ENCODE measurements at places on chromosomes 11 and 22.

GRCh38 chr11:14359501-14360031, 583 bp upstream of the RRAS2 start:
- peak; percentile 49 for DNase-seq

GRCh38 chr11:60633645-60634044, 65.8 kb upstream of the MS4A8 start:
- no peak for DNase-seq

DNA sequence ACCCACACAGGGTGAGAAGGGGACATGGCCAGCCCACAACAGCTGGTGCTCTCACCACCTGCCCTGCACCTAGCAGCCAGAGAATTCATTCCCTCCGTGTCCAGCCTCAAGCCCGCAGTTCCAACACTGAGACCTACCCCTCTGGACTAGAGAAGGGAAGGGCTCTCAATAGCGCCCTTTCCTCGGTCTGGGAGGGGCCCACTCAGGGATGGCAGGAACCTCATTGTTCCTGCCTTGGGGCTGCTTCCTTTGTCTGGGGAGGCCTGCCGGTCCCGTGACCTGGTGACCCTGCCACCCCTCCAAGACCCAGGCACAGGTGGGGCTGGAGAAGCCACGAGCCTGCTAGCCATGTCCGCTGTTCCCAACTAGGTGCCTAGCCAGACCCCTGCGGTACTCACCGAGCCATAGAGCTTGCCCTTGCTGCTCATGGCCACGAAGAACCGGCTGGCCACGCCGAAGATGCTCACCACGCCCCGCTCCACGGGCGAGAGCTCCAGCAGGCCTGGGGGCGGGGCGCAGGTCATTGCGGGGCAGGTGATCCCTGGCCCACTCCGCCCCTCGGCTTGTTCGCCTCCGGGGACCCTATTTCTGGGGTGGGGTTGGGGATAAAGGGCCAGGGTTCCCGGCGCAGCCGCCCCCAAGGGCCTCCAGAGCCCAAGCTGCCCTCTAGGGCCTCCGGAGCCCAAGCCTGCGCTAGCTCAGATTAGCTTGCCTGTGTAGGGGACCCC, 1.4 kb downstream of the FGF4 start:
- no peak for DNase-seq

- DNase-seq, result peak; percentile 62
Measured at GRCh38 chr11:115580927-115581680, 76.9 kb upstream of the CADM1 start.

GRCh38 chr11:73270855-73271477, 1.2 kb upstream of the P2RY6 start:
- no peak for DNase-seq

DNA sequence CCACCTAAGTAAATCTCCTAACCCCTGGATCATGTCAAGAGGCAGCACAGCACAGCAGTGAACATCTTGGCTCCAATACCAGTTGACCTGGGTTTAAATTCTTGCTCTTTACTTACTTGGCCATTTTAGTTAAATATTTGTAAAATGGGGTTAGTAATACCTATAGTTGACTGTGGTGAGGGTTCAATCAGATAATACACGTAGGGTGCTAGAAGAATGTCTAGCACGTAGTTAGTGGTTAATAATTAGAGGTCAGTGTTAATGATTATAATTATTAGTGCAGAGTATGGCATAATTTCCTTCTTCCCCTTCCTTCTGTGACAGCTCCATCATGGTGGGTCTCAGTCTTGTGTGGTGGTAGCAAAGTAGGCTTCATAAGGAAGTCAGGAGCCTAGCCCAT, 520.8 kb downstream of the INSC start:
- no peak for DNase-seq

- no peak for DNase-seq
Measured at GRCh38 chr11:25667871-25668270, 664.1 kb upstream of the ANO3 start.

DNA sequence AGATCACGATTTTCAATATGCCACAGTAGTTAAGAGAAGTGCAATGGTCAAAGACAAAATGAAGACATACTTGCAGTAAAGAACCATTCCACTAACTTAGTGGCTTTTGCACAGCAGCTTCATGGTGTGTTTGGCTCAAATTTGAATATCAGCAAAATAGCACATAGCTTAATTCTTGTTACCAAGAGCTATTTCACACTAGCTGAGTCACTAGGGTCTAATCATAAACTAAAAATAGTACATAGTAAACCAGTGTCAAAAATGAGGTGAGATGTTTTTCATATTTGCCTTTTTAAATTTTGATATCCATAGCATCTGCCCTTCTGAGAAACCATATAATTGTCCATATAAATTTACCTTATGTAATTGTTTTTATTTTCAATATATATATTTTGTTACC, 325.0 kb upstream of the LUZP2 start:
- no peak for DNase-seq

GRCh38 chr11:107041088-107041444, 22.8 kb upstream of the GUCY1A2 start:
- peak; percentile 82 for DNase-seq

GRCh38 chr11:59614277-59615119, 1.1 kb downstream of the OSBP start:
- DNase-seq, result peak; percentile 3

- DNase-seq, result peak; percentile 62
Measured at GRCh38 chr22:30636226-30637077, 871 bp downstream of the SLC35E4 start.

DNA sequence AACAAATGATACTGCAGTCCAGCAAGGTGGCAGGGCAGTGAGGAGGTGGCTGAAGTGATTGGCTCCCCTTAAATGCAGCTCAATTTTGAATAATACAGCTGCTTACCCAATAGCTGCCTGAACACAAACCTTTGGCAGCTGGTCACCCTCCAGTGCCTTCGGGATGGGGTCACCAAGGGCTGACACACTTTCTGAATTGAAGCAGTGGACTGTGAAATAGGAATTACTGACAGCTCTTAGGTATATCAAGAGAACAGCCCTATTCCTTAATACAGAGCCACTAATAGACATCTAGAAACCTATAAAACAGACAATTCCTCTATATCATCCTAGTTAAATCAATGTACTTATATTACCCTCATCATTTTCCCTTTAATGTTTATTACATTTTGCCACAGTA, 474.2 kb upstream of the KIRREL3 start:
- no peak for DNase-seq

- DNase-seq, result peak; percentile 81
Measured at GRCh38 chr22:32801537-32802236, at the start of gene TIMP3. TIMP3 (plus strand) TSS chr22:32801705; CDS start chr22:32802002, 297 bp downstream.

GRCh38 chr11:12182676-12183541, 72.5 kb downstream of the MICAL2 start:
- peak; percentile 99 for DNase-seq

DNA sequence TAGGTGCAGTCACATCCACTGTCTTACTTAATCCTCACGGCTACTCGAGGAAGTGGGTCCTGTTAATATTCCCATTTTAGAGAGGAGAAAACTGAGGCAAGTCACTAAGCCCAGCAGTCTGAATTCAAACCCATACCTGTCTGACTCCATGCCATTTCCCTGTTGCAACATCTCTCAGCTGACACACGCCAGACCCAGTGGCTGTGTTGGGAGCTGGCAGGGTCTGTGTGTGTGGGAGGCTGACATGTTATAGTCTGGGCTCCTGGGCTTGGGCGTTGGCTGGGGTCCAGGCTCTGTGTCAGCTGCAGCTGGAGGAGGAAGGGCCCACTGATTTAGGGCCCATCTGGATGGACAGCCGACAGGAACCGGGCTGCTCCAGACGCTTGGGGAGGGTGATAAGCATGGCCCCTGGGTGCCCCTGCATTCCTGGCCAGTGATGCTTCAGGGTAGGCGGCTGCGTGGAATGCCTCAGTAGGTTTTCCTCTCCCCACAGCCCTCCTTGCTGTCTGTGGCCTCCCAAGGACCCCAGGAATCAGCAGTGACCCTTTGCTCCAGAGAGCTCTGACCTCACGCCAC, 562.5 kb downstream of the MN1 start:
- peak; percentile 100 for DNase-seq

- no peak for DNase-seq
Measured at GRCh38 chr22:48982321-48982905, 845.3 kb downstream of the BRD1 start.

GRCh38 chr11:65430406-65431217, 8.0 kb downstream of the NEAT1 start:
- DNase-seq, result no peak

- DNase-seq, result peak; percentile 51
Measured at GRCh38 chr22:32920032-32920628, 118.6 kb downstream of the TIMP3 start.

- peak; percentile 74 for DNase-seq
Measured at GRCh38 chr11:106152013-106152412, 74.6 kb downstream of the AASDHPPT start.

DNA sequence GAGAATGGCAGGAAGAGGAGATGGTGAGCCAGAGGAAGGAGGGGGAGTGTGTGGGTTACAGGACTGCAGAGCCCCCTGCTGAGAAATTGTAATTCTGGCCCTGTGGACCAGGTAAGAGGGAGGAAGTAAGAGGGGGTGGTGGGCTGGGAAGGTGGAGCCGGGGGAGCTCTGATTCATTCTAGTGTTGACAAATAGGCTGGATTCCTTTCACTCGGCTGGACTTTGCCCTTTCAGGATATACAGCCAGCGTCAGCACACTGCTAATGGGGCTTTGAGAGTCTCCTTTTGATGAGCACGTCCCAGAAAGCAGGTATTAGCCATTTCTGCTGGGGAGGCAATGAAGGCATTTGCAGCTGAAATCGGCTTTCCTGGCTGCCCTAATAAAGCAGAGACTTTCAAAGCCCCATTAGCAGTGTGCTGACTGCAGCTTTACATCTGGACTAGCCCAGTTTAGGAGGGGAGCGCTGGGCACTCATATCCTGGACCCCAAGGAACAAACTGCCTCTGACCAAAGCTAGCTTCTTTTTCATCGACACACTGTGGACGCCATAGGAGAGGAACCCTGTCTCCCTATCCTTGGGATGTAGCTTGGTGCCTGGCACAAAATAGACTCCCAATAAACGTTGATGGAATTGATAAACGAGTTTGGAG, 44.8 kb upstream of the CADM1 start:
- DNase-seq, result peak; percentile 53

DNA sequence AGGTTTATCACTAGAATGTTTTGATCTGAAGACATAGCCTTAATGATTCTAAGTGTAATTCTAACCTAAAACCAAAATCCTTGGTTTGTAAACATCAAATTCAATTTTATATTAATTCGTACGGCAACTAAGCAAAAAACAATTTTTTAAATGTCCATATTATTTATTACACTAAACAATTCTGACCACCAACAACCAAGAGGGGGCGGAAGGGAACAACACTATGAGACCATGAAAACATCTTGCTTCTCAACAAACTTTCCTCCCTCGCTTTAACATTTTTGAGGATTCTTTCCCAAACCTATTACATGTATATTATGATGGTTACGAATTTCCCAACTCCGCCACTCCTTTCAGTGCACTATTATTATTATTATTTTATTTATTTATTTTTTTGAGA, 6.5 kb upstream of the UCP2 start:
- DNase-seq, result no peak

DNA sequence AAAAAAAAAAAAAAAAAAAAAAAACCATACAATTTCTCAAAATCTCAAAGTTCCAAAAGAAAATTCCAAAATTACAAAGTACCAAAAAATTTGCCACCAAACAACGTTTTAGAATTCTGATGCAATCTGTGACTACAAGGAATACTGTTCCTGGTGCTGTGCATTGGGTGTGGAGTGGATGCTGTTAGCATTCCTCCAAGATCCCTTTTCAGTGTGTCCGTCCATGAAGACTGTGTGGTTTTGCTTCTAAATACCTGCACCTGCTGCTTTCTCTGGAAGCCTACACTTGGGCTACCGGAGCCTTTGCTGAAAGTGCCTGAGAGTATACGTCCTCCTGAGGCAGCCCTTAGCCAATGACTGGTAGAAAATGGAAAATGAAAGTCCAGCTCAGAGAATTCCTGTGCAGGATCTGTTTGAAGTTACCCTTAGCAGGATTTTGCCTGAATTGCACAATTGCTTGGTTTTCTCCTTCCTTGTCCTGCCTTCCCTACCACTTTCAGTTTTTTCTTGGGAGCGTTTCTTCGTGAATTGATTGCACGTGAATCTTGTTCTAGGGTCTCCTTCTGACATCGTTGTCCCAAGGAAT, 140.8 kb downstream of the TRPC6 start:
- no peak for DNase-seq

- no peak for DNase-seq
Measured at GRCh38 chr11:20669820-20670684, 666 bp downstream of the NELL1 start.

- peak; percentile 54 for DNase-seq
Measured at GRCh38 chr22:17918840-17919239, 105.5 kb downstream of the MICAL3 start.

DNA sequence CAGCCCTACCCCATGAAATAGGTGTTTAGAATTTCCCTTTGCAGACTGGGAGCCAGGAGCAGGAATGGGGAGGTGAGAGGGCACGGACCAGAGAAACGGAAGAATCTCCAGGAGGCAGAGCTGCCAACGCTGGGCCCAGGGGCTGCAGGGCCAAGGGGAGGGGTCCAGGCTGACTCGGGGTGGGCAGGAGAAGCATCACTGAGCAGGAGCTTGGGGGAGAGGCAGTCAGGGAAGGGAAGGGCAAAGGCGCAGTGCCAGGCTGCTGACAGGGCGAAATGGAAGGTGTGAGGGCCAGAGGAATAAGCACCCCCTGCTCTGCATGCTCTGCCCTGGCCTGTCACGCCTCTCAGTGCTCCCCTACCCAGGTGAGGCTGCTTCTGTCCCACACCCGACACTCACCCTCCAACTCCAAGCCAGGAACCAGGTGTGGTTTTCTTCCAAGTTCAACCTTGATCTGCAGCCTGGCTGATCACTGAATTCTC, 14.5 kb downstream of the LRRC32 start:
- no peak for DNase-seq

- no peak for DNase-seq
Measured at GRCh38 chr11:11408436-11409221, 55.6 kb upstream of the CSNK2A3 start.
